ENCODE measurements at places on chromosomes 7 and 10.

DNA sequence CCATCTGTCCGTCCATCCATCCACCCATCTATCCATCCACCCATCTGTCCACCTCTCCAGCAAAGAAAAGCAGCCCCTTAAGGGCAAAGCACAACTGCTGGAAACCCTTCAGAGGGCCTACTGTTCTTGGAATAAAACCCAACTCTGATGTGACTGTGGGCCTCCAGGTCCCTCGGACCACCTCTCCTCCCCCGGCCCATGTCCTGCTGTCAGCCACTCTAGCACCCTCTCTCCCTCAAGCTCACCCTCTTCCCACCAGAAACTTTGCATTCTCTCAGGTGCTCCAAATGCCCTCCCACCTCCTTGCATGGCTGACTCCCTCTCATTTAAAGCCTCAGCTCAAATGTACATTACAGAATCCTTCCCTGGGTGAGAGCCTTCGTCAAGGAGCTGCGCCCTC, 110.3 kb downstream of the ARHGAP22 start:
- no peak for DNase-seq

- DNase-seq = peak; percentile 74
Measured at GRCh38 chr10:620417-620816, 69.1 kb downstream of the DIP2C start.

GRCh38 chr10:78768876-78769275, 299.9 kb upstream of the ZMIZ1 start:
- no peak for DNase-seq

GRCh38 chr10:112201334-112201733, 17.8 kb upstream of the GPAM start:
- no peak for DNase-seq

DNA sequence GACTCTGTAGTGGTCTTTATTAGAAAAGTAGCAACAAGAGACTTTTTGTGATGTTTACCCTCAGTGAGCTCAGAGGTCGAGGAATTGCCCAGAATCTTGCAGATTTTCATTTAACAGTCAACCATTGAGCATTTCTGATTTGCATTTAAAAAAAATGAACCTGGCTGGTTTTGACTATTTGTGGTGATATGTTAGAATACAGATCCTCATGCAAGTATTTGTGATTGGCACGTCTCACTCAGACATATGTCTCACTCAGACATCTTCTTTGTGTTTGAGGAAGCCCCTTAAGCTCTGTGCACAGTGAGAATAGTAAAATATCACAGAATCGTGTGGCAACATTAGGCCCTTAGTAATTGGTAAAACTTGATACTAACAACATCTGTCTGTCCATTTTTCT, 113.2 kb downstream of the SND1 start:
- DNase-seq = no peak

- no peak for DNase-seq
Measured at GRCh38 chr7:35781200-35781701, 19.6 kb upstream of the SEPTIN7 start.

- no peak for DNase-seq
Measured at GRCh38 chr7:70795948-70796347, 336.0 kb upstream of the GALNT17 start.

DNA sequence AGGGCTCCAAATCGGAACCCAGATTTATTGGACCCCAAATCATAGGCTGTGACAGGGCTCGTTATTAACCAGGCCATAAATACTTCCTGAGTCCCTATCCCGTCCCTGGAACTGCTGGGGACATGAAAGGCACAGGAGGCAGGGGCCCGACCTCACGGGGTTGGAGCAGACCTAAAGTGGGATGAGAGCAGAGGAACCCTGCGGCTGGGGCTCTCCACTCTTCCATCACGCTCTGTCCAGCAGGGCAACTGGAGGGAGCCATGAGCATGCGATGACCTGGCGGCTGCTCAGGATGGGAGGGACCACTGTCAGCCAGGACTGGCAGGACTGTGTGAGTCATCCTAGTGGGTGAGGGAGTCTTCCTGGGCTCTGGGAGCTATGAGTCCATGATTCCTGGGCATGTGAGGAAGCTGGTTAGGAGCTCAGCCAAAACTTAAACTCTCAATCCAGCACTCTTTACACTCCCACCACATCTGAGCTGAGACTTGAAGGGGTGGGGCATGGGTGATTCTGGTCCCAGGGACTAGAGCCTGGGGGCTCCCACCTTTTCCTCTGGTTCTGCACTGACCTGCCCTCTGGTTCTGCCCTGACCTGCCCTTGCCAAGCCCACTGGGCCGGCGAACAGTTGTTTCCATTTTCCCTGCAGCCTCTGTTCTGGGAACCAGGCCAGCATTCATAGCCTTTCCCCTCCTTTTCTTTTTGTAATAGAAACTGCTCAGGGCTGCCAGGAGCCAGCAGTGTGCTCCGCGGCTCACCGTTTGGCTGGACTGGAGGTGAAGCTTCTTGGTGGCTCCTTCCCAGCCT, 47.1 kb downstream of the SYPL1 start:
- no peak for DNase-seq

DNA sequence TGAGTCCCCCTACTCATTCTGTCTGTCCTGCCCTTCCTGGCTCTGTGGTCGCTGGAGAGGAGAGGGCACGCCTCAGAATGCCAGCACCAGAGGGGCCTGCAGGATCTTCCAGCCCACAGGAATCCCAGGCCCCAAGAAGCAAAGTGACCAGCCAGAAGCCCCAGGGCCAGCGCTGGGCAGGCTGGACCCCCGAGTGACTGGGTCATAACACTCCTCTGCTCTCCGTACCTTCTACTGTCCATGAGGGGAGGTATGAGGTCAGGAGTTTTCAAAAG, 102.6 kb upstream of the GPR26 start:
- DNase-seq = no peak

GRCh38 chr7:105014693-105015389, 836 bp downstream of the KMT2E start:
- DNase-seq = peak; percentile 42
